ENCODE measurements at places on chromosomes 13 and 19.

DNA sequence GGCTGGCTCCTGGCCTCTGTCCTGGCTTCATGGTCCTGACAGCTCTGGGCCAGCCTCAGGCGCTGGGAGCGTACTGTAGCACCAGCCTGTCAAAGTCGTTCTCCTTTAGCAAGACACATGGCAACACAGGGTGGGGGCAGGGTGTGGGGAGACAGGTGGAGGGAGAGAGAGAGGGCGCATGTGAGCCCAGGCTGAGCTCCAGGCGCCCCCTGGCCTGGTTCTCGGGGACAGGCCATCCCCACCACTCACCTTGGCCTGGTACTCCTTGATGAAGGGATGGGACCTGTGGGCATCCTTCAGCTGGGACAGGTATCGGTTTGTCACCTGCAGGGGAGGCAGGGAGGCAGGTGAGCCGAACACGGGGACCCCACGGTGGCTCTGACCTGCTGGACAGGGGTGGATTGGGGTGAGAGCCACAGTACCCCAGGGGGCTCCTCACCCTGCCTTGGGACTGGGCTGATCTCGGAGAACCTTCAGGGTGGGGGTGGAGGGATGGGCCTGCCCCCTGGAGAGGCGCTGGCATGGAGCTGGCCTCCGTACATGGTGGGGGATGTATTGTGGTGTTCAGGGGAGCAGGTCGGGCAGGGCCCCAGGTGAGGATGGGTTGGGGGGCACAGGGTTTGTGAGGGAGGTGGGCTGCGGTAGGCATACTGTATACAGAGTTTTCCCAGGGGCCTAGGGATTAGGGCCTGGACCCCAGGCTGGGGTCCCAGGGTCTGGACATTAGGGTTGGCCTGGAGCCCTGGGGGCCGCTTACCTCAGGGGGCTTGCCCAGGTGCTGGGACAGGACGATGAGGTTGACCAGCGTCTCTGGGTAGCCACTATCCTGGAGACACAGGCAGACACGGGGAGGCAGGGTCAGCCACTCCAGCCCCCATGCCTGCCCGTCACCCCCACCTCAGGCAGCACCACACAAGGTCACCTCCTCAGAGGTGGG lies 3.9 kb upstream of the CERS1 start:
- DNase-seq: no peak

GRCh38 chr13:41811588-41812021 lies 149.3 kb downstream of the VWA8 start:
- DNase-seq: no peak

- peak; percentile 63 for DNase-seq
Observed at GRCh38 chr19:5880604-5881078, 10.3 kb upstream of the FUT5 start.

DNA sequence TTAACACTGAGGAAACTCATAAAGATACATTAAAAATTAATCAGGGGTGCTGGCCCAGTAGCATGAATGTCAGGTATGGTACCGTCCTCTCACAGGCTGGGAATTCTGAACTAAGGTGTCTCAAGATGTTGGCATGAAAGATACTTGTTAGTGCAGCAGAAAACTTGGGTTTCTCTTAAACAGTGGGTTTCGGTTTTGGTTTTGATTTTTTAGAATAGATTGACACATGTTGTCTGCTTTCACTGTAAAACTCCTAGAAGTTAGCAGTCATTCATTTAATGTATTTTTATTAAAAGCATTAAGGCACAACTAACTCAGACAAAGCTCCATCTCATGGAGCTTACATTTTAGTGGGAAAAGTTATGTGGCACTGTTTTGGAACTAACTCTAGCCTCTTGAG lies 3.5 kb upstream of the OBI1 start:
- no peak for DNase-seq

DNA sequence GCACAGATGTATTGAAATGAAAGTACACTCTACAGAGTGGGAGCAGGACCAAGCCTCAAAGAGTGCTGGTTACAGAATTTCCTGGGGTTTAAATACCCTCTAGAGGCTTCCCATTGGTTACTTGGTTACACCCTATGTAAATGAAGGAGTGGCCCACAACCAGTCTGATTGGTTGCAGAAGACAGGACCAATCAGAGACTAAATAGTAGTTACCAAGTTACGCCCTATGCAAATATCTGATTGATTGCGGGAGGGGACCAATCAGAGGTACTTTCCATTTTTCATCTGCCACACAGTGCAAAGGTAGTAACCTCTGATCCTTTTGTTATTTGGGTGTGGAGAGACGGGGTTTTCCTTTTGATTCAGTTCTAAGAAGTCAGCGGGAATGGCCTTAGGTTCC lies 5.5 kb upstream of the ZFP82 start:
- DNase-seq: no peak

DNA sequence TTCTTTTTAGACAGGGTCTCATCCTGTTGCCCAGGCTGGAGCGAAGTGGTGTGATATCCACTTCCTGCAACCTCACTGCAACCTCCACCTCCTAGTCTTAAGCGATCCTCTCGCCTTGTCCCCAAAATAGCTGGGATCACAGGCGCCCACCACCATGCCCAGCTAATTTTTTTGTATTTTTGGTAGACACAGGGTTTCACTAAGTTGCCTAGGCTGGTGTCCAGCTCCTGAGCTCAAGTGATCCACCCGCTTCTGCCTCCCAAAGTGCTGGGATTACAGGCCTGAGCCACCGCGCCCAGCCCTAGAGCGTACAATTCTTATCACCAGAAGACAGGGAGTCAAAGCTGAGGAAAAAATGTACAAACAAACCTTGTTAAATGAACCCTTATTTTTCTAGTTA lies 4.5 kb upstream of the ELOF1 start:
- DNase-seq: no peak

GRCh38 chr13:98333486-98333885 lies 156.4 kb upstream of the RNF113B start:
- no peak for DNase-seq

DNA sequence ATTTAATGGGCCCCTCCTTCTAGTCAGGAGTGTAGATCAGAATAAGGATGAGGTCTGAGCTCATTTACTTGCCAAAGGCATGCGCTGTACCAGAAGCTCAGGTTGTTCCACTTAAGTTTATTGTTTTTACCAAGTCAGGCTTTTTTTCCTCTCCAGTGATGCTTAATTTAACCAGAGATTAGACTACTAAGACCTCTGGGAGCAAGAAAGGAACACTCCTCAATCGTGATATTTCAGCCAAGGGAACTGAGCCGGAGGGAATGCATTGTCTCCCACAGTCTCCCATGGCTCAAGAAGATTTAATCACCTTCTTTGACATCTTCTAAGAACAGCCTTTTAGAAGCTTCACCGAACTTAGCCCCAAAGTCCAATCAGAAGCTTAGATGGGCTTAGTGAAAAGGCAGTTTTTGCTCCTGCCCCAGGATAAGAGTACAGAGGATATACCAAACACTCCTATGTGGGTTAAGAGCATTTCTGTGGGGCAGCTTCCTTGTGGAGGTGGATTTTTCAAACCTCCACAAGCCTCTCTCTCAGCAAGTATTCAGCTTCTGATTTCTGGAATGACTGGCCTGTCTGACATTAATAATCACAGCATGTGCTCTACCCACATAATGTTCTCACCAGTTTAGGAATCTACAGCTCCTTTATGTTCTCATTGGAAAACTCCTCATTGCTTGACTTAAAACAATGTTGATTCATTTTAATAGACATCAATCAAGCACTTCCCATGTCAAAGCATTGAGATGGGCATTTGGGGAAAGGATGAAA lies 322.7 kb downstream of the SUCLA2 start:
- no peak for DNase-seq

- no peak for DNase-seq
Observed at GRCh38 chr13:97386801-97387484, 47.0 kb upstream of the RAP2A start.

- no peak for DNase-seq
Observed at GRCh38 chr13:45209229-45209628, 8.4 kb upstream of the KCTD4 start.

DNA sequence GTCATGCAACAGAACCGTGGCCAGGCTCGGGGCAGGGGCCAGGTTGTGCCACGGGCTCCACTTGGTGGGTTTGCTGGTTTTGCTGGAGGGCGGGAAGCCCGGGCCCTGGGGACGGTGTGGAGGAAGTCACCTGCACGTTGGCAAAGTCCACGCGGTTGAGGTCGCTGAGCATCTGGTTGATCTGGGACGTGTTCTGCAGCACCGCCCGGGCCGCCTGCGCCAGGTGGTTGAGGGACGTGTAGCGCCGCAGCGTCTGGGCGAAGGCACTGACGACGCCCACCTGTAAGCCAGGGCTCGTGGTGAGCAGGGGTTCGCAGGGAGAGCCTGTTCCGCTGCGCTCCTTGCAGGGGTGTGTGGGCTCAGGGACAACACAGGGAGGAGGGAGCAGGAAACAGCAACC lies 24.7 kb upstream of the RANBP3 start:
- DNase-seq: no peak

DNA sequence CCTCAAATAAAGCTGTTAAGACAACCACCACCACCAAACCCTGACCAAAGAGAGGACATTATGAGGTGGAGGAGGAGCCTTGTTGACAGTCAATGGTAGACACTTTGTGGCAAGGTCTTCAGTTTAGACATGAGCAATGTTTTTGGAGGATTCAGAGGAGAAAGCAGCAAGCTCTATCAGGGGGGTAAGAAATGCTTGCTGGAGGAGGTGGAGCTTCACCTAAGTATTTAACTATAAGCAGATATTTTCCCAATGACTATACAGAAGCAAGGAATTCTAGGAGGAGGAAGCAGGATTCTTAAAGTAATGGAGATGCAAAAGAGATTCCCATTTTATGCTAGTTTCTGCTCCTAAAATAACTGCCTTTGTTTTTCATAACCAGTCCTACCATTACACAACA lies 74.2 kb downstream of the TRPC4 start:
- no peak for DNase-seq

DNA sequence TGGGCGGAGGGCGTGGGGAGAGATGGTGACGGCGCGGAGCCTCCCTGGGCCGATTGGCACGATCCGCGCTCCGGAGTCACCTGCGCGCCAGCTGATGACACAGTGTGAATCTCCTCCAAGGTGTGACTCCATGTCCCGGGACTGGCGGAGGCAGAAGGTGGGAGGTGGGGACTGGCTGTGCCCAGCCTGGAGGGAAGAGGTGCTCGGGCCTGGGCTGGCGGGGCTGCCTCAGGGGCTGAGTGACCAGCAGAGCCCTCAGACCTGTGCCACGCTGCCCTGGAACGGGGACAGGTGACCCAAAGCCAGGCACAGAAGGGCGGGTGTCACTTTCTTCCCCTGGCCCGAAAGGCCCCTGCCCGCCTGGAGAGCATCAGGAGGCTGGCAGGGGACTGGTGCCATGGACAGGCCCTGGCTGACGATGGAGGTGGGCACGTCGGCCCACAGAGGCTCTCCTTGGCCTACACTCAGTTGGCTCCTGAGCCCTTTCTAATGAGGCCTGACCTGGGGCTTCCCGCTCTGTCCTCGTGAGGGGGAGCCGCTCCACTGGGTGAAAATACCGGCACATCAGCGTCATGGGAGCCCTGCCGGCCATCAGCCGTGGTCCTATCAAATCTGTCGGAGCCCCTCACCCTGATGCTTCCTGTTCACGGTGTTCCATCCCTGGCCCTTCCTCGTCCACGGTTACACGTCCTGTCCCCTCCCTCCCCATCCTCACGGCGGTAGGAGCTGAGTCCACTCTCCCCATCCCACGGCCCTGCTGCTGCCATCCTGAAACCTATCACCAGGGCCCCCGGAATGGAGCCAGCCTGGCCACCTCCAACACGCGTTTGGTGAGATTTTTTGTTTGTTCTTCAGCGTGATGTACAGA lies 75.6 kb downstream of the SPACA7 start:
- DNase-seq: no peak

- peak; percentile 78 for DNase-seq
Observed at GRCh38 chr19:2273356-2274184, 8.4 kb downstream of the PEAK3 start.

- peak; percentile 87 for DNase-seq
Observed at GRCh38 chr13:79485014-79485811, 4.3 kb downstream of the NDFIP2 start.

DNA sequence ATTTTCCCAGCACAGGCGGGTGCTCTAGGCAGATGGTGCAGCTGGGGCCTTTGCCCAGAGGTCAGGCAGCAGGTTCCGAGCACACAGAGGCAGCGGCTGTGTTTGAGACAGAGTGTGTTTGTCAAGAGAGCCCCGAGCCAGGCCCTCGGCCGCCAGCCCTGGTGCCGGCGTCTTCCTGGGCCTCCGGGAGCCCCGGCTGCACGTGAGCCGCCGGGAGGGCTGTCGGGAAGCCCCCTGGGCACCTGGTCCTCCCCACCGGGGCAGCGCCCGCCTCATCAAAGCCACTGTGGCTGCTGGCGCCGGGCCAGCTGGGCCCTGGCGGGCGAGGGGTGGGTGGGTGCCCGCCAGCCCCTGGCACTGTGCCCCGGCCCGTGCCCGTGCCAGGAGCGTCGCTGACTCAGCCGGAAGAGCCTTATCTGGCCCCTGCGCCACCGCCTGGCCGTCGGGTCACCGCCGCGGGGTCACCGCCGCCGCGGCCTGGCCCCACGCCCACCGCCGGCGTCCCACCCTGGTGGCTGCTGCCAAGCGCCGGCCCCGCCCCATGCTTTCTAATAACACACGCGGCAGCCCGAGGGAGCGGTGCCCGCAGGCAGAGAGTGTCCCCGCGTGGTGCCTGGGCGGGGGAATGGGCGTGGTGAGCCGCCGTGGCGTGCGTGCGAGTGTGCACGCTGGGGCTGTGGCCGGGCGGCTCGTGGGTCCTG lies 14.9 kb downstream of the ARID3A start:
- DNase-seq: no peak

DNA sequence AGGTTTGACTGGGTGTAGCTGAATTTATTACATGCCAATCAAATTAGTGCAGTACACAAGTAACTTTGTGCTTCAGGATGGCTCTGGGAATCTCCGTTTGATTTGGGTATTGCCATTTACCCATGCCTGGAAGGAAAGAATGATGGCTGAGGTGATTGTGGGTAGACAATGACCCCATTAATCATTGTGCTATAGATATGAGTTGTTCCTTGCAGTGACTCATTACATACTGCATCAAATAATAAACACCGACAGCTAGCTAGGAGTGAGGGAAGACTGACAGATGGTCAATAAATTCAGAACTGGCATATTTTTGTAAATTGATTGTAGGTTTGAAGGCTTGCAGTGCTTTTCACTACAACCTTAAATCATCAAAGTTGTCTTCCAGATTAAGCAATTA lies 1069.5 kb downstream of the DIAPH3 start:
- no peak for DNase-seq

DNA sequence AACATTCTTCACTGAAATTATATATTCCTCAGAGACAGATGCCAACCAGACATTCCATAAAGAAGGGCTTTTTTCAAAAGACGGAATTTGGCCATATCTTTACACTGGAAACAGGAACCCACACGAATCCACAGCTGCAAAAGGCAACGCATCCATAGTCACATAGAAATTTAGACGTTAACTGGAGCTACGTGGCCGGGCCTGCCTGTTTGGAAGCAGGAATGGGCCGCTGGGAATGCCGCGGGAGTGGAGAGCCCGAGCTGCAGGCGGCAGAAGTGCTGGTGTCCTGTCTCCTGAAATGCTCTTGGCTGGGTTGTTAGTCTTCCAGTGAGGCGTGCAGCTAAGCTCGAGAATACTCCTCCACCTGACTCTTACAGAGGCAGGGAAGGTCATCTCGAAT lies 122.2 kb downstream of the KL start:
- no peak for DNase-seq

GRCh38 chr19:43592800-43593350 lies 3.1 kb downstream of the IRGQ start:
- DNase-seq: no peak

All from A549 (cell line).